ENCODE measurements at places on chromosomes 16 and 17.

- peak; percentile 48 for DNase-seq
Measured at GRCh38 chr17:43832168-43832975, 574 bp downstream of the MPP3 start.

DNA sequence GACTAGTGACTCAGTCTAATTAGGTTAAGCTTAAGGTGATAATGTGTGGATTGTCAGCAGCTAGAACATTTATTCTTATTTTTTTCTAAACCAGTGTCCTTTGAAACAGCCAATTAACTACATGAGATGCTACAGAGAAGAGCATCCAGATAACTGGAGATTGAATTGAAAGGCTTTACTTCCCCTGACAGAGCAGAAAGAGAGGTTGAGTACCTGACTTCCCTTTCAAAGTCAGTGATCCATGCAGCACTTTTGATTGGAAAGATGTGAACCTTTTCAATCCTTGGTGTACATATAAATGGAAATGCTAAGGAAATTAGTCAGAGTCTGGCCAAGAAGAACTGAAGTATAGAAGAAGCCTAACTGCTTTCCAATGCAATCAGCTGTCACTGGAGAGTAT lies 653.8 kb downstream of the CDH8 start:
- no peak for DNase-seq

GRCh38 chr17:45241328-45242028 lies 19.8 kb downstream of the FMNL1 start:
- DNase-seq: peak; percentile 85

GRCh38 chr17:62679866-62680377 lies 52.5 kb downstream of the MRC2 start:
- DNase-seq: no peak

Measured in G401 (cell line).